ENCODE measurements at places on chromosomes 11 and 22.

GRCh38 chr11:13114566-13115379 lies 105.7 kb downstream of the RASSF10 start:
- DNase-seq = no peak

DNA sequence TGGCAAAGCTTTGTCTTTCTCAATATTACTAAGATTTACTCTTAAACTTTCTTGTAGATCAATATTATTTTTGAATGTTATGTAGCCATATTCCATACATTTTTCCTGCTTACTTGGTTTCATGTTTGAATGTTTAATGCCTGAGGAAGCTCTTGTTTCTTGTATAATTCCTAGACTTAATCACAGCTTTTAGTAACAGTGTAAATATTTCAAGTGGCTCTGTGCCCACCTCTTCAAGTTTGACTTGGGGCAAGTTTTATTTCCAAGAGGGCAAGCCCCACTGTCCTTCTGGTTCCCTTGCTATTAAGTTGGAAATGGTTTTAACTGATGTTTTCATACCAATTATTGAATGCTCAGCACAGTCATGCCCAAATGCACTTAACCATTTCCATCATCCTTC lies 1004.1 kb downstream of the OPCML start:
- DNase-seq = no peak

DNA sequence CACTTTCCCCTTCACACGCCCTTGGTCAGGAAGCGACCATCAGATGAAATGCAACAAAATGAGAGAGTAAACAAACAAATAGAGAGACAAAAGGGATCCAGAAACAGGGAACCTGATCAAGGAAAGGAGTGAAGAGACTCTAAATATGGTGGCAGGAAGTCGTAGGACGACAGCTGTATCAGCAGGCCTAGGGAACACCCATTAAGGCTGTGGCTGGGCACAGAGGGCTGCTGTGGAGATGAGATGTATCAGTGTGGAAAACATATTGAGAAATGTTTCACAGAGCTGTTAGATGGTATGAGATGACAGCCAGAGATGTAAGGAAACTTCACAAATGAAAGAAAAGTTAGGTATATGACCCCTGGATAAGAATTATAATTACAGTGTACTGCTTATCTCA lies 155.8 kb upstream of the MTMR2 start:
- no peak for DNase-seq

DNA sequence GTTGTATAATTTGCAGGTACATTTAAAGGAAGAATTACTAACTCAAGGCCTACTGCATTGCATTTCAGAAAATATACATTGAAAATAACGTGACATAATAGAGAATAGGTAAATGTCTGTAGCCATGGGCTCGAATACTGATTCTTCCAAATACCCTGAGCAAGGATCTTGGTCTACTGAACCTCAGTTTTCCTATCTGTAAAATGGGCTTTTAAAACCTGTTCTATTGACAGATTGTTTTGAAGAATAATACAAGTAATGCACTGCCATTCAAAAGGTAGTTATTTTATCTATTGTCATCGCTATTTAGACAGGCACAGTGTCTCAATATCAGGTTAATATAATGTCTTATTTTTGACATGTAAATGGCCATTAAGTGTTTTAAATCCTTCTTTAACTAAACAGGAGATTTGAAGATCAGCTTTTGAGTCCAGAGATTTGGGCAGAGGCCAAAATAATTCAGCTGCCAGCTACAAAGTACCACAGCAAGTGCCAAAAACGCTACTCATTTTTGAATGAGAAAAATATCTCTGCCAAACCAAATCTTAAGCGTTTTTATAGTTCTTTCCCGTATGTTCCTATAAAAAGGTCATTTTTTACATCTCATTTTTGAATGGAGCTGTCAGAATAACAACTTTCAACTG lies 56.7 kb downstream of the CTSC start:
- DNase-seq = no peak

- no peak for DNase-seq
Measured at GRCh38 chr11:28169816-28170215, 61.6 kb downstream of the METTL15 start.

- no peak for DNase-seq
Measured at GRCh38 chr22:22185217-22185616, 59.4 kb upstream of the VPREB1 start.

- no peak for DNase-seq
Measured at GRCh38 chr22:41902016-41902415, 12.9 kb downstream of the SHISA8 start.

DNA sequence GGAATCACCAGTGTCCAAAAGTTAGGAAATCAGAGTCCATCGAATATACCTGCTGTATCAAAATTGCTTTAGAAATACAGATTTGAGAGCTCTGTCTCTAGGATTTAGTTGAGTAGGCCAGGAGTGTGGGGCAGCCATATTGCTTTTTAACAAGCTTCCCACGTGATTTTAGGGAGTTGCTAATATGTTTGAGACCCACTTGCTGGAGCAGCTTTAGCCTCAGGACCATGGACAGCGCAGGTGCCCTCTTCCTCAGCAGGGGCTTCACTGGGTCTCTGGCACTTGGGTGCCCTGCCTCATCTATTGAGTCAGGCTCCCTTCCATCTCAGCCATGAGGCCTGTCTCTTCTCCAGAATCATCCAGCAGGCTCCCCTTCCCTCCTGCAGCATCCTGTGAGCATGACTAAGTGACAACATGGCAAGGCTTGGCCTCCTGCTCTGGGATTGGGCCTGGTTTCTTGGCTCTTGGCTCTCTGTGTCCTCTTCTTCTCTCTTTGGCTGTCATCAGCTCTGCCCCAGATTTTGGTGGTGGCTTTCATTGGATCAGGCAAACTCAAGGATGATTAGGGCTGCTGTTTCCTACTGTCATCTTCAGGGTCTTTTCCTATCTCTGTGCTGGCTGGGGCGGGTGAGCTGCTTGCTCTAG lies 70.0 kb downstream of the SGSM1 start:
- no peak for DNase-seq

DNA sequence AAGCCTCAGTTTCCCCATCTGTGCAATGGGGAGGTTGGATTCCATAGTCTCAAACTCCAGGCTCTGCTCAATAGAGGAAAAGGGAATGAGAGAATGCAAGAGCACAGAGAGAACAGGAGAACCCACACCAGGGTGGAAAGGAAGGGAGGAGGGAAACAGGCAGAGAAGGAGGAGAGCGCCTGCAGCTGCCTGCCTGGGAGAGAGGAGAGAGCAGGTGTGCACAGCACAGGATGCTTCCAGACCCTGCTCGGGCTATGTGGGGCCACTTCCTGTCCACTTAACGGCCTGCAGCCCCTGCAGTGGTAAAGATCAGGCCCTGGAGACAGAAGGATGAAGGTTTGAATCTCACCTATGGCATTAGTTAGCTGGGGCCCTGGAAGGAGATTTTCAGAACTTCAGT lies 12.3 kb downstream of the LRRC32 start:
- no peak for DNase-seq

DNA sequence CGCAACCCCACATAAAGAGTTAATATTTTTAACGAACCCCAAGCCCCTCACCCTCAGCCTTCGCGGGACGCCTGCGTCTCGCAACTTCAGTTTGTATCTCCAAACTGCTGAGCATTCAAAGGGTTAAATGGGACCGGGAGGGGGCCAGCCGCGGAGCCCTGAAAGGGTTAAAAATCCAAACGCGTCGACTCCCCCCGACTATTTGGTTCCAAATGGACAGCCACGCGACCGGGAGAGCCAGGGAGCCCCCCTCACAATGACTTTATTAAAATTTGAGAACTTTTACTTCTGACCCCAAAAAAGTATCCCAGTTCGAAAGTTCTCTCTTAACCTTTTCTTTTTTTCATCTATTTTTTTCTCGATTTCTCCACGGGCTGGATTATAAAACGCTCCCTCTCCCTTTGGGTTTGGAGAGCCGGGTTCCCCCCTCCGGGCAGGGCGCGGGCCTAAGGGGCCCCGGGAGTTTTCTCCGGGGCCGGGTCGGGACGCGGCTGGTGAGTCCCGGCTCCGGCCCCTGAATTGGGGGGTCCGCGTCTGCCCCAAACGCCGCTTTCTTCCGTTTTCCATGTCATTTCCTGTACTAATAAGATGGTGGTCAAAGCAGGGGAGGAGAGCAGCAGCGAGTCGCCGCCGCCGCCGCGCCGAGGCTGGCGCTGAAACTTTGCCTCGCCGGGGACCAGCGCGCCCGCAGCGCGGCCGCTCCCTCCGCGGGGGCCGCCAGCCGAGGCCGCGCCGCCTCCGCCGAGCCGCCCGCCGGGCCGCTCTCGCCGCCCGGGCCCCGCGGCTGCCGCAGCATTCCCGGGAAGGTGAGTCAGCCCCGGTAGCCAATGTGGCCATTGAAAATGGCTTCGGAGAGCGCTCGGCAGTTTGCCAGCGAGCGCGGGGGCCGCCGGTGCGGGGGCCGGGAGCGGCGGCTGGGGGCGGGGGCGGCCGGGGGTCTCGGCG lies at the start of gene PRDM11:
Gene PRDM11, plus strand, starts transcription at position 568 of the 945 bp plus-strand sequence. CDS start 35,128 bp downstream, outside the sequence.
- peak; percentile 23 for DNase-seq

DNA sequence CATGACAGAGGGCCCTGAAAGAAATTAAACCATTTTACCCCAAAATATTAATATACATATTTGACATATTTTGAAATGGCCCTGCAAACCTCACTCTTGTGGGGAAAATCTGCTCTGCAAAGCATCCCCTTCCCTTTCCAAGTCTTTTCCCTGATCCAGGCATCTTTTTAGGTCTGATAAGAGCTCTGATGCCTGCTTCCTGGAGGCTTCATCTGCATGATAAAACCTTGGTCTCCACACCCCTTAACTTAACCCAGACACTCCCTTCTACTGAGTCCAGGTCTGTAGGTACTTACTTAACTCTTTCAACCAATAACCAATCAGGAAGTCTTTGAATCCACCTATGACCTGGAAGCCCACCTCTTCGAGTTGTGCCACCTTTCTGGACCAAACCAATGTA lies 1.8 kb upstream of the LGALS12 start:
- DNase-seq = no peak

DNA sequence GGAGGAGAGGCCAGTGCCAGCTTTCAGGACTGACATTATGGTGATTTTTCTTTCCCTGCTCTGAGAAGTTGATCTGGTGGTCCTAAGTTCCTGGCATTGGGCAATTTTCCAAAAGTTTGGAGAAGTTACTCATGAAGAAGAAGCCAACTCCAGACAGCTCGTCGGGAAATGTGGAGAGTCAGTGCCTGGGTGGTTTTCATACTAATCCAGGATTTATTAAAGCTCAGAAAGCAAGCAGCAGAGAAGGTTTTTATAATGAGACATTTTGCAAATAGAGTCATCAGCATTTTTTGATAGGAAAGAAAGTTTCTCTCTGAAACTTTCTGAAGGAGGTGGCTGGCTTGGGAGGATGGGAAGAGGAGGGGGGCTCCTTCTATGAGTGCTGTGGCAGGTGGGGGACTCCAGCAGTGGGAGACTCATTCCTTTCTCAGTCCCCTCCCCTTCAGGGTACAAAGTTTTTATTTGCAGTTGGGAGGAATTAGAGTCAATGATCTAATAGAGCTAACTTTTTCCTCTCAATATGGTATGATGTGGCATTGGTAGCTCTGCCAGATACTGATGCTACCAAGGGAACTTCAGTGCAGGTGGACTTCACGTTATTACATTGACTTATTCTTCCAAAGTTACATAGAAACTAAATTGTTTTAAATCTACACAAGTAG lies 55.4 kb downstream of the LIF start:
- DNase-seq = no peak

DNA sequence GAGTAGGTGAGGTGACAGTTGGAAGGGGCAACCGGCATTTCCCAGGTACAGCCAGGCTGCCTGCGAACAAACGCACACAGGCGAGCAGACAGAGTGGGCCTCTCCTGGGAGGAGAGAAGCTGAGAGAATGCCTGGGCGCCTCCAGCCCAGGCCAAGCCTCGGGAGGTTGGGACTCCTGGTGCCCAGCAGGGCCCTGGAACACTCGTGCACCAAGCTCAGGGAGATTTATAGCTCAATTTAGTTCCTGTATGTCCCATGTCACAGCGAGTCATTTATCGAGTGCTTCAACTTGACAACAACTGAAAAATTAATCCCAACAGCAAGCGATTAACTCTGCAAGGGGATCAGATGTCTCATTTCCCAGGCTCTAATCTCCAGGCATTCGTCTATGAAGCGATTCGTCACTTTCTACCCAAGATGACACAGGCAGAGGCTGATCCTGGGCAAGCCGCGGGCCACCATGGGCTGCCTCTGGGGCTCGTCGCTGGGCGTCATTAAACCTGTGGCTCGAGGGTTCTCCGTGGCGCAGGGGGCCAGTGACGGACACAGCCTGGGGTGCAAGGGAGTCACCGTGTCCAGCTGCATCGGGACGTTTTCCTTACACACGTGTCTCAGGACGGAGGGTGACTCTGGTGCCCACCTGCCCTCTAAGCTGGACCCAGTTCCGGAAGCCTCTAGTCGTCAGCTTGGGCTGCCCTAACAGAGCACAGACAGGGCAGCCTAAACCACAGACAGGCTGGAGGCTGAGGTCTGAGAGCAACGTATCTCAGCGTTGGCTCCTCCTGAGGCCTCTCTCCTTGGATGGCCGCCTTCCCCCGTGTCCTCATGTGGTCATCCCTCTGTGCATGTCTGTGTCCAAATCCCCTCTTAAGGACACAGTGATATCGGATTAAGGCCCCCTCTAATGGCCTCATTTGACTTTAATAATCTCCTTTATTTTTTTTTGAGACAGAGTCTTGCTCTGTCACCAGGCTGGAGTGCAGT lies 154.1 kb downstream of the CTTN start:
- no peak for DNase-seq

DNA sequence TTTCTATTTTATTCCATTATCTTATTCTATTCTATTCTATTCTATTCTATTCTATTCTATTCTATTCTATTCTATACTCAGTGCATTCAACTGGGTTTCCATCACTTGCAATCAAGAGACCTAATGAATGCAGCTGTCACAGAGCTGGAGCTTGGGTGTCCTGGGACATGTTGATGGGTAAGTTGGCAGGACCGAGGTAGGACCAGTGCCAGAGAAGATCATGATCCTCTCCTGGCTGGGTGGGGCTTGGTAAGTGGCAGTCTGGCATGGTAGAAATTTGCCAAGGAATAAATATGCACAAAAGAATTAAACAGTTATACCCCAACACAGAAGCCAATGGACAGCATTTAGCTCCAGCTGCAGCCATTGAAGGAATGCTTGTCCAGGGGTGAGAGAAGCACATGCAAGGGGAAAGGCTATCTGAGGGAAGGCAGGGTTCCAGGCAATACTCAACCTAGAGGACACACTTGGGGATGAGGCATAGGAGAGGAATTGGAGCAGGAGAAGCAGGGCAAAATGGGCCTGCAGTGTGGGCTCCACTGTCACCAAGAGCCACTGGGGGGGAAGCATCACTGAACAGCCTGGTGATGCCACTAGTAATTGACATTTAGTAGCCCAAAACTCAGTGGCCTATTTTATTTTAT lies 97.0 kb upstream of the CD82 start:
- no peak for DNase-seq

DNA sequence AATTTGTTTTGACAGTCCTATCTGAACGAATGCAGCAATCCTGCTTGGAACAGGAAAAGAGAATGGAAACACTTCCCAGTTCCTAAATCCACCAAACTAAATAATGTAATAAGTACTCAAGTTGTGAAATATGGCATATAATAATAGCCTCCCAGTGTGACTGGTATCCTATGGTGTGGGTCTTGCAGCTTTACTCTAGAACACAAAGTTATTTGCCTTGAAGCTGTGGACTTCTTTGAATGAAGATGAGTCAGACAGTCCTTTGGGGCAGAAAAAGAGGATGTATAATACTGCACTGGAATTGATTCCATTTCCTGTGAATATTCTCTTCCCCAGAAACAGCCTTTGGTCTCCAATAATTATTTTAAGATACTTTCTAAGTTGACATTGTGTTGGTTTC lies 887.0 kb downstream of the KCNA4 start:
- peak; percentile 77 for DNase-seq

Measured in foreskin melanocyte (primary cell).